ENCODE measurements at places on chromosomes 1 and 21.
A peak's percentile ranks its signal among the peaks of the same experiment; 100 is the strongest.

DNA sequence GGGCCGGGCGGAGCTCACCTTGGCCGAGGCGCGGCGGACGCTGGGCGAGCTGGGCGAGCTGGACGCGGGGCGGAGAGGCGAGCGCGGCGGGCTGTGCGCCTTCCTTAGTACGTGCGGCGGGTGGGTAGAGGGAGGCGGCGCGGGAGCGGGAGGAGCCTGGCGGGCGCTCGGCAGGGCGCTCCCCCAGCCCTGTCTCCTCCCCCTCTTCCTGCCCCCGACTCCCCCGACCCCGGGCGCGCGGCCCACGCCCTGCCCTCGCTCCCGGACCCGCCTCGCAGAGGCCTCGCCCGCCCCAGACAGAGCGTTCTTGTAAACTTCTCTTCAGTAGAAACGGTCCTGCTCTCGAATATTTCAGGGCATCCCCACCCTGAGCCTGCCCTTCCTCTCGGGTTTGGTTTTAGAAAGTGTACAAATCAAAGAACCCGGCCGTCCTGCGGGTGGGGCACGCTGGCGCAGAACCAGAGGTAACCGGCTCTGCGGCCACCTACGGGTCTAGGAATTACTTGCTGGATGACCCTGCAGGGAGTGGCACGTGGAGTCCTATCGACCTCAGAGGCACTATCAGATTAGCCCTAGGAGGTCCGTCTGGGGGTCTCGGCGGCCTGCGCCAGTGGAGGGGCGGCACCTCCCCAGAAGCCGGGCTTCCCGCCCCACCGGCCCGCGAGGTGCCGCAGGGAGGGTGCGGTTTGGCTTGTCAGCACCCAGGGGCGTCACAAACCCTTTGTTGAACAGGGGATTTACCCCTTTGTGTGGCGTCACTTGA is at the start of gene S100A10:
Gene S100A10 (minus strand): TSS at position 126 of the 763 bp plus-strand sequence. CDS start 7,629 bp downstream, outside the sequence.
- DNase-seq, result peak; percentile 90

- no peak for DNase-seq
Observed at GRCh38 chr1:31671561-31672201, 27.0 kb upstream of the PEF1 start.

GRCh38 chr1:177432897-177433296 is 262.1 kb downstream of the BRINP2 start:
- no peak for DNase-seq

- no peak for DNase-seq
Observed at GRCh38 chr1:156961709-156962108, 41.3 kb downstream of the LRRC71 start.

DNA sequence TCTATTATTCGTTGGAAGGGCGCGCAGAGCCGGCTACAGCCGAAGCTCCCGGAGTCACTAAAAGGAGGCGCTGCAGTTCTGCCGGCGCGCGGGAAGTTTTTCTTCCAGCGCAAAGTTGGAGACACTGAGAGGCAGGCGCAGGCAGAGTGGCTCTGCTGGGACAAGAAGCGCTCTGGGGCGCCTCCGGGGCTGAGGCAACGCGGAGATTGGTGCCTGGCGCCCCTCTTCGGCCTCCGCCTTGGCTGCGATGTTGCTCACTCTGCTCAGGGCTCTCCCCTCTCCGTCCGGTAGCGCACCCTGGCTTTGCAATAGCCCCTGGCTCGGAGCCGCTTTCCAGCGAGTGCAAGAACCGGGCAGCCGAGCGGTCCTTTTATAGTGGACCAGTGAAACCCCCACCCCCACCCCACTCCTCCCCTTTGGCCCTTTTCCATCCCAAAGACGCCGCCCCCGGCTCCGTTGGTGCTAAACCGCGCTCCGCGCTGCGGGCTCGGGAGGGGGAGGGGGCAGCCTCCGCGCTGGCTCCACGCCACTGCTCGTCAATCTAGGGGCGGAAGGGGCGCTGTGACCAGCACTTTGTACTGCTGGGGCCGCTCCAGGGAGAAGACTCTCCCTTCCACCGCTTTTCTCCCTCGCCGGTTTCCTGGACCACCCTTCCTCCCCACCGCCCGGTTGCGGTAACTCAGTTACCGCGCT is at the start of gene ADAMTS1:
Gene ADAMTS1 (minus strand): TSS at position 344 of the 693 bp plus-strand sequence. CDS start 455 bp downstream, outside the sequence.
- peak; percentile 51 for DNase-seq

DNA sequence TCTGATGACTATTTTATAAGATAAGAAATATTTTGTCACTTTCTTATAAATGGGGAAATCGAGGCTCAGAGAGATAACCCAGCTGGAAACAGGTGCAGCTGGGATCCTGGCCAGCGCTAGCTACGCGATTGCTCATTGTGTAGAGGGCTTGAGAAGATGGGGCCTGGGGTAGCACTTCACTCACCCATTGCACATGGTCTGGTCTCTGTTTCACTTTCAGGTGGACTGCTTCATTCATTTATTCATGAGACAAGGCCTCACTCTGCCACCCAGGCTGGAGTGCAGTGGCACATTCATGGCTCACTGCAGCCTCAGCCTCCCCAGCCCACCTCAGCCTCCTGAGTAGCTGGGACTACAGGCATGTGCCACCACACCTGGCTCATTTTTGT is 23.8 kb downstream of the UBE4B start:
- DNase-seq, result no peak

DNA sequence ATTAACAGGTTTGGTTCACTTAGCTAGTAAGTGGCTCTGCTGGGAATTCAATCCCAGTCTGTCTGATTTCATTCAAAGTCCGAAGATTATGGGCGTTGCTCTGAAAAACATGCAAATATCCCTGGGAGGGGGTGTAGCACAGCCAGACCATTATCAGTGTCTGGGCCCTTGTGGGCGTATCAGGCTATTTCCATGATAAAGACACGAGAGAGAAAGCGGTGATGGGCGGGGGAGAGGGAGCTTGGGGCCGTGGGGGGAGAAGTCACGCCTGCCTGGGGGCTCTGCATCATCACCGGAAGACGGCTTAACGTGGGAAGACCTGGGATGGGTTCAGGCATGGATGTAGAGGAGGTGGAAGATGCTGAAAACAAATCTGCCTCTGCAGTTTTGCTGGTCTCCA is 25.8 kb downstream of the IL6R start:
- DNase-seq, result no peak

DNA sequence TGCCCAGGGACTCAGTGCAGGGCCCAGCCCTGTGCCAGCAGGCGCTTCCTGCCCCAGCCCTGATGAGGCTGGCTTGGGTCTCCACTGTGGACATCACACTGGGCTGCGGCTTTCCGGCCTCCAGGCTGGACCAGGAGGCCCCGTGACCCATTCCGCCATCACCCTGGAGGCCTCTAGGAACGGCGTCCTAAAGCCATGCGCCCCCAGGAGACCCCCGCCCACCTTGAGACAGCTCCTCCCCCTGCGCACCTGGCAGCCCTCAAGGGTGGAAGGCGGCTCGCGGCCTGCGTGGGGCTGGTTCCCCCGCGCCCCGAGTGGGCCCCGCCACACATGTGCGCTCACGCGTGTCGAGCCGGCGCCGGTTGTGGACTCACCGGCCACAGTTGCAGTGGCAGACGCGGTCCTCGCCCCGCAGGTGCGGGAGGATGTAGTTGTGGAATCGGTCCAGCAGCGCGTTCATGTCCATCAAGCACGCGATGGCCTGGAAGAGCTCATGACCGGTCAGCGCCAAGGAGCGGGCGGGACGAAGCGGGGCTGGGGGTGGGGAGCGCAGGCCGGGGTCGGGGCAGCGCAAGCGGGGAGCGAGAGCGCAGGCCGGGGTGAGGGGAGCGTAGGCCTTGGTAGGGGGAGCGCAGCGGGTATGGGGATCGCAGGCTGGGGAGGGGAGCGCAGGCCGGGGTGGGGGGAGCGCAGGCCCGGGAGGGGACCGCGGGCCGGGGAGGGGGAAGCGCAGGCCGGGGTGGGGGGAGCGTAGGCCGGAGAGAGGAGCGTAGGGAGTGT is 924 bp downstream of the TMEM240 start:
- DNase-seq, result no peak

- no peak for DNase-seq
Observed at GRCh38 chr1:94255476-94255875, 18.1 kb upstream of the ARHGAP29 start.

DNA sequence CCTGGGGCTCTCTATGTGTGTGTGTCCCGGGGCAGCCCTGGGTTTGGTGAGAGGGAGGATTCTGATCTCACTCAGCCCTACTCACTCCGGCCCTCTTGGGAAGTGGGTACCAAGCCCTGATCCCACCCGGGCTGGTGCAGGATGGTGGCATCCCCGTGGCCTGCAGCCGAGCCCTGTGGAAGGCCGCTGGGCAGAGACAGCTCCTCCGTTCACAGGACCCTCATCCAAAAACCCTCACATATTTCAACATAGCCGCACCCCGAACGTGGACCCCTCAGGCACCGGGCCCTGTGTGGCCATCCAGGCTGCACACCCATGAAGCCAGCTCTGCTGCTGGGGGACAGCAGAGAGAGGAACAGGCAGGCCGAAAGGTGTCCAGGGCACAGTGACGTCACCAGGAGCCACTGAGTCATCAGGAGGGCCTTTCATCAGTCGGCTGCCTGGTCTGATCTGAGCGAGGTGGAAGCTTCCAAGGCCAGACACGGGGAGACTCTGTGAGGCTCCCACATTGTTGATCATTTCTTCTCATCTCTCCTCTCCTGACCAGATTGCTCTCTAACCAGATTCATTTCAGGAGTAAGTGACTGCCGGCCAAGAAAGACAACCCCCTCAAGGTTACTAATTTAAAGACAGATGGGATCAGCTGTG is 16.2 kb upstream of the GPR157 start:
- no peak for DNase-seq

DNA sequence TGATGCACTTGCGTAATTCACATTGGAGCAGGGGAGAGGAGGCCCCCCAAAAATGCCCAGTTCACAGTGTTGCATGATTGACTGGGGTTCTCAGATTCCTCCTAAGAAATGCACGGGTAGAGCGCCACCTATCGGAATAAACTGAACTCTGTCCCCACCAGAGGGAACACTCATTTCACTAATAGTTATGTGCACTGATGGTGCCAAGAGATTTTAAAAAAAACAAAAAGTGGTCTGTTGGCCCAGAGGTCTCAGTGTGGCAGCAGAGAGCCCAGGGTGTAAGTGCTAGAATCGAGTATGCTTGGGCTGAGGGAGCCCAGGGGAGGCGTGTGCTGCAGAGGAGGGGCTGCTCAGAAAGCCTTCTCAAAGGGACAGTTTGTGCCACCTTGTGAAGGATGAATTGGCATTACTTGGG is 6.9 kb downstream of the PINK1 start:
- DNase-seq, result no peak

- no peak for DNase-seq
Observed at GRCh38 chr1:22953057-22953739, 19.5 kb downstream of the LACTBL1 start.

DNA sequence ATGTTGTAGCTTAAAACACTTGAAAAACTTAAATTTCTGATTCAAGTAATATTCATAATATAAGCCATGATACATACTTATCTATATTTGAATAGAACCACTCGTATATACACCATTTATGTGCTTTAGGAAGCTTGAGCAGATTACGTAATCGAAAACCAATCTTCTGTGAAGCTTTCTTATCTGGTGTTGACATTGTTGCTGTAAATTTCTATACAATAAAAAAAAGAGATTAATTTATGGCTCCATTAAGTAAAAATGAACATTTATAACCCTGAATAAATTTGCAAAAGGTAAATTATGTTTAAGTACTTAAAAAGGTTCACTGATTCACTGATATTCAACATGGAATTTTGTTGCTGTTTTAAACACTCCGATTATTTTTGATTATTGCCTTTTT is 21.4 kb downstream of the LIN9 start:
- DNase-seq, result no peak

DNA sequence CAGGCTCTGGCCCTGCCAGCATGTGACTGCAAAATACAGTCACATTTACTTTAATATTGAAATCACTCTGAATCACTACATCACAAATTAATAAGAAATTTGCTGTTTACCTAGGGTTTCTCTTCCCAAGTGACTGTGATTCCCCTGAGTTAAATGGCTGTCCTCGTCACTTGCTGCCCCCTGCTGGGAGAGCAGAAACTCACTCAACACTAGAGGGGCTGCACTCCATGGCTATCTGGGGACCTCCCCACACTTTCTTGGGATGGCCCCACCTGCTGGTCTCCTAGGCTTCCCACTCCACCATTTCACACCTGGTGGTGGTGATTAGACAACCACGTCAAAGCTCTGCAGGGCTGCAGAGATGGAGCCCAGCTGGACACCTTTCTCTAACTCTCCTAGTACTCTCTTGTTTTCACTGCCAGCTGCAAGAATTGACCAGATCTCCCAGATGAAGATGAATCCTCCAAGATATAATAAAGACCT is 63.4 kb downstream of the CD2 start:
- peak; percentile 52 for DNase-seq

DNA sequence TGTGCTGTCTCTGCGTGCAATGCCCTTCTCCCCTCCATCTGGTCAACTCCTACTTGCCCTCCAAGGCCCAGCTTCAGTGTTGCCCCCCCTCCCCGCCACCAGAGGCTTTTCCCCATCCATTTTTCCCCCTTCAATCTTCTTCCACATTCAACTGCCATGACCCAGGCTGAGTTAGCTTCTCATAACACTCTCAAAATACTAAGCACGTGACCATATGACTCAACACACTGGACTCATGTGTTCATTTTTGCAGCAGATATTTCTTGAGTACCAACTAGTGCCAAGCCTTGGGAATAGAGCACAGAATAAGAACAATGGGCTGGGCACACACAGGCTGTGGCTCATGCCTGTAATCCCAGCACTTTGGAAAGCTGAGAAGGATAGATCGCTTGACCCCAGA is 132.1 kb downstream of the IGSF21 start:
- DNase-seq, result no peak

GRCh38 chr1:231799363-231799986 is 172.9 kb downstream of the DISC1 start:
- DNase-seq, result no peak

- DNase-seq, result no peak
Observed at GRCh38 chr1:188590641-188591040, 1761.9 kb downstream of the PLA2G4A start.

- no peak for DNase-seq
Observed at GRCh38 chr21:37684547-37684946, 231.7 kb downstream of the KCNJ6 start.

- DNase-seq, result no peak
Observed at GRCh38 chr21:34154878-34155277, 81.5 kb downstream of the MRPS6 start.

DNA sequence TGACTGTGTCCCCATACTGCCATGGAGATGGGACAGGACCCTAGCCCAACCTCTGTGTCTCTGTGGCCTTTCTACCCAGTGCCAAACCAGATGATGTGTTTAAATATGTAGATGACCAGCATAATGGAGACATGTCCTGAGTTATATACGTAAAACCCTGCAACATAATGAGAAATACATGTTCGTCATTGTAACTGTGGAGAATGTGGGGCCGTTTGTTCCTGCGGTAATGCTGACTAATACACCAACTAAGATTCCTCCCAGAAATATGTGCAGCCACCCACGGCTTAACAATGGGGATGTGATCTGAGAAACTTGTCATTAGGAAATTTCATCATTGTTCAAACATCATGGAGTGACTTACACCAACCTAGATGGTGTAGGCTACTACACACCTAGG is 71.7 kb upstream of the SIM2 start:
- DNase-seq, result no peak
